Activated naive CD4-positive, alpha-beta T cell treated with anti-CD3 and anti-CD28 coated beads, Interleukin-2, amount 50 U/mL, for 72 hours (primary cell): ENCODE measurements at places on chromosomes 2 and 18.

DNA sequence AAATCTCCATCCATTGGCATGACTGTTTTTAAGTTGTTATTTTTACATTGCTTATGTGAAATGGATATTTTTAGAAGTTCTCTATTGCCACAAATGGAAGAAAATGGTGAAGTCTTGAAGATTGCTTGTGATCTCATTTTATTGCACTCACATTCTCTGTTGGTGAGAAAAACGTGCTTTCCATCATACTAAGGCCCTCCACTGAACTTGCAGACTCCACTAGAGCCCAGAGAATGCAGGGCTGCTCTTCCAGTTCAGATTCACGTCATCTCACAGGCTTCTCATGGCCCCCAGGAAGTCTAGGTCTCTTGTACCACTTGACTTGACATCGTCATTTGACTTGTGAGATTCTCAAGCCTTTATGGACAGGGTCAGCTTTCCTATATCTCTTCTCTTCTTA, 254.8 kb upstream of the COPS8 start:
- no peak for DNase-seq

DNA sequence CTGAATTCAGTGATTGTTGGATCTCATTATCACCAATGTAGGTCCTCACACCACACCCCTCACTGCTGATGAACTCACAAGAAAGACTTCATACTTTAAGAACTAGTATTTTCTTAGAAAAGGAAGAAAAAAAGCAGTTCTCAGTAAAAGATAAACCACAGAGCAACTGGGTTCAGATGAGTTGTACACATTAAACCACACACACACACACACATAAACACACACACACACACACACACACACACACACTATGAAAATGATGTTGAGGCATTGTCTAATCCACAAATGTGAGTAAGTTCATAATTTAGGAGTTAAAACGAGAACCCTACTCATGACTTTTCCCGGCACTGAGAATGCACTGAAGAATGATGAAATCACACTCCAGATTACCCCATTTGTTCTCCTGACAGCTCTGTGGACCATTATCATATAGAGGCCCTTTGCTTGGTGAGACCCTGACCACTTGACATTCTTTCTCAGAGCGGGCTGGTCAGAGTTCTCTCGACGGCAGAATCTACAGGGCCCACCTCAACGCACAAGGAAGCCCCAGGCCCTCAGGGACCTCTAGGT, 106.2 kb downstream of the BCL2 start:
- peak; percentile 39 for DNase-seq

DNA sequence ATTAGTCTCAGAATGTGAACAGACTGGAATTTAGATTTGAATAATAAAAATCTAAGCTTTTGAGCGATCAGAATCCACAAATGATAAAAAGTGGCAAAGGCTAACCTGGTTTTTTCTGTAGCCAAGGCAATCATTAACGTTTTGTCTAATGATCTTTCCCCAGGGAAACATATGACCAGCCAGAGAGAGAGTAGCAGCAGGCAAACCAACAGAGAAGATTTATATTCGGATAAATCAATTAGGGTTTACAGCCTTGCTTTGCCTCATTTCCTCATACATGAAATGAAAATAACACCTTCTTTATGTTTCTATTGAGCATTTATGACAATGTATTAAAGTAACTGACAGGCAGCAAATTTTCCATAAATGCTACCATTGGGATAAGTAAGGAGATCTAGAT, 14.5 kb downstream of the TIA1 start:
- no peak for DNase-seq

DNA sequence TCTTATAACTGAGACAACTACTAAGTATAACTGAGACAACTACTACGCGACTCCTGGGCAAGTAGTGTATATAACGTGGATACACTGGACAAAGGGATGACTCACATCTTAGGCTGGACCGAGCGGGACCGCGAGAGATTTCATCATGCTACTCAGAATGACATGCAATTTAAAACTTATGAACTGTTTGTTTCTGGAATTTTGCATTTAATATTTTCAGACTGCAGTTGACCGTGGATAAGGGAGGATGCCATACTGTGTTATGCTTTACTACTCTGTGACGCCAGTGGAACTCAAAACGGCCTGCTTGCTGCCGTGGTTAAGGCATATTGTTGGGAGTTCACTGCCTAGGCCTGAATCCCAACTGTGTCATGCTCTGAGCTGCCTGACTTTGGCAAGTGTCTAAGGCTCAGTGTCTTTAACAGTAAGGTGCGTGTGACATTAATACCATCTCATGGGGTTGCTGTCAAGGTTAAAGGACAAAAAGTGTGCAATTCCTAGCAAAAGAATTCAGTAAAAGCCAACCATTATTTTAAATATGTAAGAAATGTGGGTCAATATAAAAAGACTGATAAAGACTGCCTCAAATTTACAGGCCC, 64.6 kb downstream of the BMP10 start:
- DNase-seq, result no peak

- DNase-seq, result peak; percentile 57
Measured at GRCh38 chr2:231611273-231612108, 18.8 kb downstream of the TEX44 start.
